ENCODE measurements at places on chromosomes 2 and 18.

- DNase-seq, result no peak
Observed at GRCh38 chr2:96403481-96403880, 67.9 kb downstream of the NCAPH start.

GRCh38 chr2:209772290-209772685, 656 bp downstream of the UNC80 start:
- no peak for DNase-seq

GRCh38 chr2:195543902-195544894, 112.8 kb upstream of the SLC39A10 start:
- DNase-seq, result no peak

GRCh38 chr2:62458671-62459081, 47.3 kb downstream of the TMEM17 start:
- DNase-seq, result no peak

DNA sequence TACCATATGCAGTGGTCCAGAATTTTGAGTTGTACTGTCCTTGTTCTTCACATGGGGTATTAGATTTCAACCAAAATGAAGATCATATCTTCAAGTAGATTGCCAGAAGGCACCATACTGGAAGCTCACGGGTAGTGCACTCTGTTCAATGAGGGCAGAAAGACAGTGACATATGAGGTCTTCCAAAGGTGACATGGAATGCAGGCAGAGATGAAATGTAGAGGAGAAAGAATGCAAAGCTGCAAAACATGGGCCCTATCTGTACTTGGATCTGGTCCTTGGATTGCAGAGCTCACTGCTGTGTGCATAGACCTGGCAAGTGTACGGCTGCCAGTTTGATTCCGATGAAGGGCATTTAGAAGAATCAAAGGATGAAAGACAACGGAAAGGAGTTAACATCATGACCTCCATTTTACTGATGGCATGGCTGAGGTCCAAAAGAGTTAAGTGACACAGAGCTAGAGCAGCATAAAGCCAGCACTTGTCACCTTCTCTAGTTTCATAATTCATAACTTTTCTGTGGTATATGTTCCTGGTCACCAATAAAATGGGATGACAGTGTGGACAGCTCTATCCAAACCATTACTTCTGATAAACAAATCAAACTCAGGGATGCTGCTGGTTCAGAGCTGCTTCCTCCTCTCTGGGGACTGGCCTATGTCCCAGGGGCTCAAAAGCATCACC, 64.7 kb downstream of the BCL2 start:
- DNase-seq, result no peak

DNA sequence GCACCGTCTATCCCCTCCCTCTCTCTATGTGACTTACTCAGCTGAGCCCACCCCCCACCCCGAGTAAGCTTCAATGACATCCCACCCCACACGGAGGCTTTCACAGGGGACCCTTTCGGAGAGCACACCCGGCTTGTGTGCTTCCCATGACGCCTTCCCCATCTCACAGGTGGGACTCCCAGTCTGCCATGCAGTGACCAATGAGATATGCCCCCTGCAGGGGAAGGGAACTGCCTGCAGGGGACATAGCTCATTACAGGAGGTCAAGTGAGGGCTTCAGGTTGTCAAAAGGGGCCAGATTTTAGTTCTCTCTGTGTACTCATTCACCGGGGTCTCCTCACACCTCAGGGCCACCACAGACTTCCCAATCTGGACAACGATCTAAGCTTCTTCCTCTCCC, 112.6 kb downstream of the GAREM1 start:
- no peak for DNase-seq

DNA sequence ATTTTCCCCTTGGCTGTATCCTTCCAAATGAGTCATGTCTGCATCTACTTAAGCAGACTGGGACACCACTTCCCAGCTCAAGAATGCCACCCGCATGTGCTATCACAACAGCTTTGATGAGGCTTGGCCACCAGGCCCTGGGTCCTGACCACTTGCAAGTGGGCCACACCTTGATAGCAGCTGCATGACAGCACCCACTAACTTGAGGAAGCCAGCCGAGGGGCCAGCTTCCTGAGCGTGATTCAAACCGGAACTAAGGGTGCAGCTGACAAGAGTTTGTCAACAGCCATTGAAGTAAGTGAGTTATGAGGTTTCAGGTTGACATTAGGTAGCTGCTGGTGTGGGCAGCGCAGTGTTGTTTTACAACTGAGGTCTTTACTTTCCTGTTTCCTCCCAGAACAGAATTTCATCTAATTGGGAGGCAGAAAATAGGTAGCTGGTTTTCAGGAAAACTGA, 54.4 kb downstream of the EPHA4 start:
- no peak for DNase-seq

- no peak for DNase-seq
Observed at GRCh38 chr2:241033994-241034393, 35.6 kb downstream of the SNED1 start.

DNA sequence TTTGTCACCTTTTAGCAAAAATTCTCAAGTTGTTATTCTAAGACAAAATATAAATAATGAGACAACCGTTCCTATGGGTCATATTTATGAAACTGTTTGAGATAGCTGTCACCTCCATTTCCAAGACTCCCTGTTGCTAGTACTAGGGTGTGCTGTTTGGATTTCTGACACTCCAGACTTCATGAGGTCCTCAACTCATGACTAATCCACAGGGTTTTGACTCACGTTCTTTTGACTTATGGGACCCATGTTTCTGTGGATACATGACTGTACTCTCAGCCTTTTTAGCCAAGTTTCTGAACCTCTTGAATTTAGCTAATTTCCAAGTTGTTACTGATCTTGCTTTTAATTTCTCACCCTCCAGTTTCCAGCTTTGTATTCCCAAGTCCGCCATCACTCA, 178.7 kb upstream of the FAM98A start:
- DNase-seq, result no peak

DNA sequence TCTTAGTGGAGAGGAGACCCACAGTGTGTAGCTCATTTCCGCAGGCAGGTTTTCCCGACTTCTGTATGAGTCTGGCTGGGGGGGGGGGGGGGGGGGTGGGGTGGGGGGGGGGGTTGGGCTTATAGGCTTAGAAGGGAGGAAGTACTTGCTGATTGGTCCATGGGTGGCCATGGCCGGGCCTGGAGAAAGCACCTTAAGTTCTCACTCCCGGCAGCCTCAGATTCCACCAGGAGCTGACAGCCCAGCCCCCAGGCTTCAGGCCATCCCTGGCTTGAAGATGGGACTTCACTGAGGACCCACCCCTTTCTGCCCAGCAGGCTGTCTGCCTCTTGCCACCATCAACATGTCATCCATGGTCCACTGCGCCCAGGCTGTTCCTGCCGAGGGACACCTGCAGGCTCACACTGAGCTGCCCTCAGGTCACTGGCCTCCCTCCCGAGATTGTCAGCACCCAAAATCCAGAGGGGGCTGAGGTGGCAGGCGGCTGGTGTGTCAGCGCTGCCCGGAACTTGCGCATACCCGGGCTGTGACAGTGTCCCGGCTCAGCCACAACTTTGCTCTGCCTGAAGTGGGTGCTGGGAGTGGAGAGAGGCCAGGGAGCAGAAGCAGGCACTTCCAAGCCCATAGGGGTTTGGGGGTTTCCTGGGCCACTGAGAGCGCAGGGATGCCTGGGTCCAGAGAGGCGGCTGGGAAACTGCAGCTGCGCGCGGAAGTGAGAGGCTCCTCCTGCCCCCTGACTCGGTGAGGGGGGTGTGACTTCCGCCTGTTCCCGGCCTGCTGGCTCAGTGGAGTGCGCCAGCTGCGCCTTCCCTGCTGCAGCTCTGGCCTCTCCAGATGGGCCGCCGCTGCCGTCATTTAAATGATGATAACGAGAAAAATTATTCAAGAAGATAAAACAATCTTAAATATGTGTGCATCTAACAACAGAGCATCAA, 256.1 kb downstream of the RPRM start:
- no peak for DNase-seq

DNA sequence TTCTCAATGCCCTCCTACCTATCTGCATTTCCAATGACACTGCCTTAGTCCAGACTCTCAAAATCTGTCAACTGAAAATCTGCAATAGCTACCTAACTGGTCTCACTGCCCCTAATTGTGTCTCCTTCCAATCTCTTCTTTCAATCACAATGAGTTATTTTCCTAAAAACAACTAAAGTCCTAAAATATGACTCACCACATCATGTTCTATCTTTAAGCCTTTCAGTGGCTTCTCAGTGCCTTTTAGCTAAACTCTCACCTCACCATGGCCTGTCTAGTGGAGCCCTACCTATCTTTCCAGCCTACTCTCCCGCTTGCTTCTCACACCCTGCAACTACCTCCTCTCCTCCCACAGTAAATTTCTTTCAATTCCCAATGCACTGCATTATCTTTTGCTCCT, 220.9 kb upstream of the PKDCC start:
- no peak for DNase-seq

DNA sequence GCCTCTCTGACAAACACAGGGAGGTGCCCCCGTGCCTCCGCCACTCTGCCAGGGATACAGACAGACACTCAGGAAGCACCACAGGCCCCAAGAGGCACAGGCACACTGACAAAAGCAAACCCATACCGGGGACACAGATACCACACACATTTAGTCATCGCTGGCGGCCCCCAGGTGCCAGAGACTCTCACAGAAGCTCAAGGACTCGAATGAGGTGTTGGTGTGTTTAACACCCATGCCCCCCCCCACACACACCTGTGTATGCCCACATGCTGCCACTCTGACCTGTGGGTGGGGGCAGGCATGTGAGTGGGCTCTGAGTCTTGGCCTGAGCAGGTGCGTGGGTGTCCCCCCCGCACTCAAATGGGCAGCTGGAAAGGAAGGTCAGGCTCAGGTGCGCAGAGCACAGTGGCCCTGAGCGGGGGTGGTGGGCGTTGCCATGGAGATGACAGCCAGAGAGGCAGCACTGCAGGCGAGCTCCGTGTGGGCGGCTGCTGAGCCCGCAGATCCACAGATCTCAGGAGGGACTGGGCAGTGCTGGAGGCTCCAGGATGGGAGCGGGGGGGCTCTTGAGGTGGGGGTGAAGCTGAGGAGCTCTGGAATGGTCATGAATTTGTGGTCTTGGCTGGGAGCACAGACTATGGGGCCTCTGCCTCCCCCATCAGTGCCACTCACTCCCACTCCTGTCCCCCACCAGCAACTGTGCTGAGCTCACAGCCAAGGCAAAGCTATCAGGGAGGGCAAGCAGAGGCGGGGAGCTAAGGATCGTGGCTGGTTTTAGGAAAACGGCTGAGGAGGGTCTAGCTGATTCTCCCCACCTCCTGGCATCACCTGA, 73.9 kb upstream of the TAF1B start:
- no peak for DNase-seq

DNA sequence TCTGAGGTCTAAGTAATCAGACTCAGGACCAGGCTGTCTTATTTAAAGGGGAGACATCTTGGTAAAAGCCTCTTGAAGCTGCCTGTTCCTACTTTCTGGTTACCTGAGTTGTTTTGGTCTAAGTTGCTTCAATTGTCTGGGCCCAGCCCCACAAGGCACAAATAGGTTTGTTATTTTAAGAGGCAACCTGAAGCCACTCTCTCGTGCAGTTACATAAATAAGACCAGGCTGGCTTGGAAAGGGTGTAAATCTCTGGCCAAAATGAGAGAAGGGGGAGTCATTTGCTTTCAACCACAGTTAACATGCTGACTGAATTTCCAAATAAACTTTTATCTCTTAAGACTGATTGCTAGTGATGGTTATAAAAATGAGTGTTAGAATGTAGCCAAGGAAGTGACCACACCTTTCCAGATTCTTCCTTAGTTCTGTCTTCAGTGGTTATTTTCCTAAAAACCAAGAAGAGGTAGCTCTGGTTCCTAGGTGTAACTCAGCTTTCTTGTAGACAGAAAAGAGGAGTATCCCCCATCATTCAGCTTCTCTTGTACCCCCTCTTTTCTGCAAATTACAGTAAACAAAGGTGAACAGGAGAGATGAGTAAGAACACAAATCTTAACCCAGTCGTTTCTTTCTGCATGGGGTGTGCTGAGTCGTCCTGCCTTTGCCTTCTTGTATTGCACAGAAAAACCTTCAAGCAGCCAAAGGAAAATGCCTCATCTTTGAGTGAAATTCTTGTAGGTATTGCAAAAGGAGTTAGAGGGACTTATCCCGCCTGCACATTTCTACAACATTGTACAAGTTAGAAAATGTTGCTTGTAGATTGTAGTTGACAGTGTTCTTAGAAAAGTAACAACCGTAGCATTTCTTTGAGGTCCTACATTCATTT, 161.5 kb upstream of the NT5C1B start:
- DNase-seq, result no peak

DNA sequence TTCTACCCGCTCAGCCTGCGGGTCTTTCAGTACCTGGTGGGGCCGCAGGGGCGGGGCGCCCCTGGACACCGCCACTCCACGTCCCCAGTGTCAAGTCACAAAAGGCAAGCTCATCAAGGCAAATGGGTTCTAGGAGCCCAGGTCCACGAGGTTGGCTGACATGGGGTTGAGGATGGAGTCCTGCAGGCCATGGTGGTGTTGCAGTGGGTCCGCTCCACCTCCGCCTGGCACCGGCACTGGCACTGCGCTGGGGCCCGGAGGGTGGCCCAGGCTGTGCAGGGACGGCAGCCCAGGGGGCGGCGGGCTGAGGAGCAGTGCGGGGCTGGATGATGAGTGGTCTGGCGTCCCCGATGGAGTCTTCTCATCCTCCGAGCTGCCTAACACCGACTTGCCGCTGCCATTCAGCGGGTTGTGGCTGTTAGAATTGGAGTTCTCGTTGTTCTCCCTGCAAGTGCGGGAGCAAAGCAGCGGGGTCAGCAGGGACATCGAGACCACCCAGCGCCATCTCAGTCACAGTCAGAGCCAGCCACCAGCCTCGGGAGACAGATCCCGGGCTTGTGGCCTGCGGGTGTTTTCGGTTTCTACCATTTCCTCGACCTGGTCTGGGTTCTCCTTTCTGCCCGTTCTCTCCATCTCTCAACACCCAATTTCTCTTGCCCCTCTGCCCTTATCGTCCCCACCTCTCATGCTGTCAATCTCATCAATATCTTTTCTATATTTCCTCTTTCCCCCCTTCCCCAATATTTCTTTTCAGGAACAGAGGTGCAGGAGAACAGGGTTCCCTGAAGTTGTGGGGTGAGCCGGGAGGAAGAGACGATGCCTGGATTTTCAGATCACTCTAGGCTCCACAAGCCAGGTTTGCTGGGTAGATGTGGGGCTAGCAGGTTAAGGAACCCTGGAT, 3.0 kb downstream of the SIX2 start:
- no peak for DNase-seq

GRCh38 chr2:119477113-119477505, 45.5 kb downstream of the TMEM37 start:
- DNase-seq, result no peak

GRCh38 chr2:239260546-239261327, 140.1 kb downstream of the HDAC4 start:
- DNase-seq, result no peak

DNA sequence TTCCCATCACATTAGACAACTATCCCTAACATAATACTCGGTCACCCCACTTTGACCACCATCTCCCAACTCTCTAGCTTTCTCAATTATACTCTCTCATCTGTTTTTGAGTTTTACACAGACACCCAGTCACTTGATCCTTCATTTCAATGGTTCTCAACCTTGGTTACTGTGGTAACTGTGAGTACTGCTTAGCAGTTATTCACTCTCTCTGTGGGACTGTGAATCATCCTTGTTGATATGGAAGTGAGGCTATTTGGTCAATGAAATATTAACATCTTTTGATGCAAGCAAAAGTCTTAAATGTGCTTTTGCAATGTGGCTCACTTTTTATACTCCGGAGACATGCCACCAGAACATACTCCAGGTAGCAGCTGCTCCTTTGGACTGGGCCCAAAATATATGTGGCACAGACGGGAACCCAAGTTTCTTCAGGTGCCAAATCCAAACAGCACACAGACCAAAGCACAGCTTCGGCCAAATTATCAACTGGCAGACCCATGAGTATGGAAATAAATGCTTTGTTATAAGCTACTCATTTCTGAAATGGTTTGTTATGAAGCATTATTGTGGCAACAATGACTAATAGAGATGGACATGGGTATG, 75.0 kb upstream of the SLC25A52 start:
- DNase-seq, result no peak

GRCh38 chr2:128714285-128714684, 395.6 kb upstream of the HS6ST1 start:
- no peak for DNase-seq
